ENCODE measurements at places on chromosomes 7 and 10.

DNA sequence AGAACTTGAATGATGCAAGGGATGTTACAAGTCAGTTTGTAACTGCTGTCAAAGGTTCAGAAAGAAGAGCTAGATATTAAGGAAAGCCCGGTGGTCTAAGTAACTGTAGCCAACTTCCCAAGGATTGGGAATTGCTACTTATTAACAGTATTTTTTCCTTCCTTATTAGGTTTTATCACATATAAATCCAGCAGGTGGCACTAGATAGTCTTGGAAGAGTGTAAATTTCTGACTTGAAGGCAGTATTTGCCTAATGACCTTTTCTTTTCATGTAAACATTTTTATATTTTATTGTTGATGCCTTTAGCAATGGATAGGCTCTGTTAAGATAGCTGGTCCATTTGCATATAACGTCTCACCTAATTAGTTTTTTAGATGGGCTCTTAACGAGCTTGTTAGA is 51.2 kb downstream of the ANLN start:
- no peak for DNase-seq

DNA sequence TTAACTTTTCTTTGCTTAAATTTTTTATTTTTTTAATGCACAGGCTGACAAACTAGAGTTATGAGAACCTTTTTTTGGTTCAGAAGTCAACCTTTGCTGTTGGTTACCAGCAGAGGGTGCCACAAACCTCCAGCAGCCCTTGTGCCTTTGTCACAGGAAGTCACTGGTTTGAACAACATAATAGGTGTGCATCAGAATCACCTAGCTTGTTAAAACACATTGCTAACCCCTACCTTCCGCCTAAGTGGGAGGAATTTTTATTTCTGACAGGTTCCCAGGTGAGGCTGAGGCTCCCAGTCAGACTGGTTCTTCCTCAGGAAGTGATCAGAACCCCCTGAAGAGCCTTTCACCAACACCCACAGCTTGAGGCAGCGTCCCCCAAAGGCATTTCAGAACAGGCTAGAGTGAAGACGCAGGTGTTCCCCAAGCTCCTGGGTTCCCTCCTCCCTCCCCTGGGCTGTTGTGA is 22.6 kb upstream of the VDAC2 start:
- DNase-seq: peak; percentile 20

DNA sequence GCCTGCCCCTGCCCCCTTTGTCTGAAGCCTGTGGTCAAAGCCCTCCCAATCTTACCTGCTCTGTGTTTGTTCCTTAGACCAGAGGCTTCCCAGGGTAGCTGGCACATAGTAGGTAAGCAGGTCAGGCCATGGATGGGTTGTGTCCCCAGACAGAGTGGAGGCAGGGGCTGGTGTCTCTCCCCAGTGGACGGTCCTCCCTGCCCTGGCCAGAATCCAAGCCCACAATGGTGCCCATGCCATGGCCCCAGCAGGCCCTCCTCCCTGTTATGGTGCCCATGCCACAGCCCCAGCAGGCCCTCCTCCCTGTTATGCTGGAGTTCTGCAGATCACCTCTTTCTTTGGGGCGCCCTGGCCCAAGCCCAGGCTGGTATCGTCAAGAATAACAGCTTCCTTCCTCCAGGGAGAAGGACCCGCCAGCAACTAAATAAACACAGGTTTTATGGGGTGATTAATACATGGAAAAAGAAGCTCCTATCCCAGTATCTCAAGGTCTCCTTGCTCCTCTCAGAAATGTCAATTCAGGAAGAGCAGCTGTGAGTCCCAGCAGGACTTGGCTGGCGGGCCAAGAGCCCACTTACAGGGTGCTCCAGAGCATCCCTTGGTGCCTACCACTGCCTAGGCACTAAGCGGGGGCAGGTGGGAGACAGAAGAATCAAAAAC is 82.0 kb downstream of the NEURL1 start:
- no peak for DNase-seq

DNA sequence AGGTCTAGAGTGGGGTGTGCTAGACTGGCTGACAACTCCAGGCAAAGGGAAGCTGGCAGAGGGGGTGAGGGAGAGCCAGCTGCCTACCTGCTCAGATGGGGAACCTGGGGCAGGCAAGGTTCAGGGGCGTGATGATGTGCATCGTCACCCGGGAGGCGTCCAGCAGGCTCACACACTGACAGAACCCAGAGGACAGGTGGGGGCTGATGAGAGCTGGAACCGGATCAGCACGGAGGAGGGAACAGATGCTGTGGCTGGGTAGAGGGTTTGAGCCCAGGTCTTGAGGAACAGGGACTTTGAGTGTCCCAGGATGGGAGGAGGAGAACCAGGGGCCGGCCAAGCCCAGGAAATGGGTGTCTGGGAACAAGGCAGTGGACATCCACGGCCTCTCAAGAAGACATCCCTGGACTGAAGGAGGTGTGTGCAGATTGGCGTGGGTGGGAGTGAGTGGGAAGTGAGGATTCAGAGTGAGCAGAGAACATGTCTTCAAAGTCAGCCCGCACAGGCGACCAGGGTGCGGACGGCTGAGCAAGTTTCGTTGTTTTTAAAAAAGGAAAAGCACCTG is 3.9 kb downstream of the RASGEF1A start:
- DNase-seq: no peak

DNA sequence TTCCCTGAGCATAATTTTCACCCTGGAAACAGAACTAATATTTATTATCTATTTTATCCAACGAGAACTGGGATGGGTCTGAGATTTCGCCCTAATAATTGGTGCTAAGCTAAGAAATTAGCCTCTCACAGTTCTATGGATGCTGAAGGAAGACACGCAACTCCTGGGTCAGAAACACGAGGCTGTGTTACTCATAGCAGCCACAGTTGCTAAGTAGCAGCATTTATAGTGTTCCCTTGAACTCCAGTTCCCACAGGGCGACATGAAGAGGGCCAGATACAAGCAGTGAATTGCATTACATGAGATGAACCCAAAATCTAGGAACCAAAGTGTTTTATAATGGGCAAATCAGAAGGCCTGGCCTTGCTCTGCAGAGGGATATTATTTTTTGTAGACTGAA is 109.8 kb upstream of the AGR3 start:
- no peak for DNase-seq

DNA sequence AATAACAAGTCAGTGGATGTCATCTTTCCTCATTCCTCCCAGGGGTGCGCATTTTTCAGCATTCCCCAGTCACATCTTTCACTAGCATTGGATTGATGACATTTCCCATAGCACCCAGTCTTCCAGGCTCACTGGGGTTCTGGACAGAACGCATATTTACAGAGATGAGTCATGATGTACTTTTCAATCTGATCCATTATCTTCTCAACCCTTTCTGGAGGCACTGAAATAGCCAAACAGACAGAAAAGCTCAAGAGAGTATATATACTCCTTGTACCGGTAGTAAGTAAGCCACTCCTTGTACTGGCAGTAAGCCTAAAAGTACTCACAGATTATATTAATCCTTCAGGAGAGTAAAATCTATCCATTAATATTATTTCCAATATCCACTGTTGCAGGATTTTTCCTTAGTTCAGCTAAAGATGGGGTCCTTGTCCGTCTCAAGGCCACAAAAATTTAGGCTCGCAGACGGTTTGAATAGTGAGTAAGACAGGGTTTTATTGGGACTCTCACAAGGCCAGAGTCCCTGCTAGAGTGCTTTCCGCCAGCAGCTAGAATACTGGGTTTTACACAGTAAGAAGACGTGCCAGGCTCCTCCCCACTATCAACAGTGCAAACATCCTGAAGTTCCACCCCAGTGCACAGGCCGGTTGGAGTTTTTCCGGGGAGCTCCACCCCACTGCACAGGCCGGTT is 60.8 kb downstream of the MDH2 start:
- no peak for DNase-seq

- no peak for DNase-seq
Observed at GRCh38 chr7:31890198-31890597, 180.0 kb downstream of the PDE1C start.

All from stimulated activated CD8-positive, alpha-beta memory T cell treated with anti-CD3 and anti-CD28 coated beads, Interleukin-4, amount 100 ng/mL, for 1 hour (primary cell).